Stimulated activated CD4-positive, alpha-beta T cell treated with anti-CD3 and anti-CD28 coated beads, Interleukin-2, amount 100 ng/mL, for 48 hours (primary cell): ENCODE measurements at places on chromosomes 5 and 9.

DNA sequence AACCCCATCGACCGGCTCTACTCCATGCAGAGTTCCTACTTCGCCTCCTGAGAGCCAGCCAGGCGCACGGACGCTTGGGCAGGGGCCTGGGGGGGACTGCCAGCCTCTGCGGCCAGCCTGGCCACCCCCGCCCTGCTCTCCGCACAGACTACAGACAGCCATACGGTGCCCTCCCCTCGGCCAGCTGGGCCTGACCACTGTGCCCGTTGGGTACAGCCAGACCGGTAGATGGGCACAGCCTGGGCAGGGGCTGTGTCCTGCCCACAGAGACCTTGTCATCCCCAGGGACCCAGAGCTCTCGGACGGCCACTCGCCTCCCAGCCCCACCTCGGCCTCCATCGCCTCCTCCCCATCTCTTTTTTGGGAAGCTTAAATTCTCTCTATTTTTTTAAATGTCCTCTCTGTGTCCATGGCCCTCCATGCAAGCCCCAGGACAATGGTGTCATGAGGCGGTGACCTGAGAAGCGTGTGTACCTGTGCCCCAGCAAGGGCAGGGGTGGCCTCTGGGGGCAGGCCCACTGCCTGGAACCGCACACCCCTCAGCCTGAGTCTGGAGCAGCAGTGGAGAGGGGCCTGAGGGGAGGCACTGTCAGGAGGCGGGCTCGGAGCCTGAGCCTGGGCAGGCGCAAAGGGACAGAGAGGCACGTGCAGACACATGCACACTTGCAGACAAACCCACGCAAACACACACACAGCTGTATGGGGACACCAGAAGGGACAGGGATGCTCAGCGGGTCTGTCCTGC, 82.8 kb downstream of the LMX1B start:
- no peak for DNase-seq

- no peak for DNase-seq
Measured at GRCh38 chr5:1104327-1105006, 7.4 kb downstream of the SLC12A7 start.

- peak; percentile 27 for DNase-seq
Measured at GRCh38 chr9:134641173-134641989, at the start of gene COL5A1. TSS of gene COL5A1 (plus strand) at chr9:134641803. CDS start at chr9:134642188, 385 bp downstream.

DNA sequence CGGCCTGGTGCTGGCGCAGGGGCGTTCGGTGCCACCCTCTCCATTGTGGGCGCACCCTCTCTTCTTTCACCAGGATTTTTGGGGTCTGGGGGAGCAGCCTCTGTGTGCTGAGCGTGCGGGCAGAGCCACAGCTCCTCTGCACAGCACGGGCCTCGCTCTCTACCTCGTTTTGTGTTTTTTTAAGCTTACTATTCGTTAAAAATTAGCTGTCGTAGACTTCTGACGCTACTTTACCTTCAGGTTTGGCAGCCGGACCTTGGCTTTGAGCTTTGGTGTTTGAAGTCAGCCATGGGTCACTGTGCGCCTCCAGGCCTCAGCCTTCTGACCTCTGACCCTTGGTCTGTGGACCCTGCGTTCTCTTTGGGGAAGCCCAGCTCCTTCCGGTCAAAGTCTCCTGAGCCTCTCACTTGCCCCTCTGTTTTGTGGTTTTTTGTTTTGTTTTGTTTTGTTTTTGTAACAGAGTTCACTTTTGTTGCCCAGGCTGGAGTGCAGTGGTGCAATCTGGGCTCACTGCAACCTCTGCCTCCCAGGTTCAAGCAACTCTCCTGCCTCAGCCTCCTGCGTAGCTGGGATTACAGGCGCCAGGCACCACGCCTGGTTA, 88.2 kb upstream of the CACNA1B start:
- no peak for DNase-seq

DNA sequence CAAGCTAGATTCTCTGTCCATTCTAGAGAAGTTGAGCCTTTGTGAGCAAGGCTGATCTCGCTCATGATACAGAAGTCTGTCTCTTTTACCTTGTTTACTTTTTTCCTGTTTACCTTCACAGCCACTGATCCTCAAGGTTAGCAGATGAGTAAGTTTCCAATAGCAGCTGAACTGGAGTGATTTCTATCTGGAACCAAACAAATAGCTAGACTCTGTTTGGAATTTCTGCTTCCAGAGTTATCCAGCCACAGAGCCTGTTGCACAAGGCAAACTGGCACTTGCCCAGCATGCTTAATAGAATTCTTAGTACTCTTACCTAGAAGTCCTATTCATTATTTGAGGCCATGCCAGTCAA, 12.8 kb upstream of the PANK3 start:
- no peak for DNase-seq

GRCh38 chr5:151093476-151093889, 12.6 kb upstream of the TNIP1 start:
- no peak for DNase-seq

DNA sequence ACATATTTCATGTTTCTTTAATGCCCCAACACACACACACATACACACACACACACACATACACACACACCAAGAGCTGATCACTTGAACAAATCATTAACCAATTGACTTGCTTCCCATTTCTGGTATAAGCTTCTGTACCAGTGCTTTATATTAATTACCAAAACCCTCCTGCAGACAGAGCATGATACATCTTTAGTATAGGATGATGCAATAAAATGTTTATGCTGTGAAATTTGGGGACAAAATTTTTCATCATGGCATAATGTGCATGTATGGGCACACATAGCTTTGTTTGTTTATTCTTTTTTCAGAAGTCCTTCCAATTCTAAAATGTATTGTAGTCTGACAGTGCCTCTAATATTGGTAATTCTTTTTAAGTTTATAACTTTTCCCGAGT, 34.5 kb downstream of the SLC1A3 start:
- no peak for DNase-seq

DNA sequence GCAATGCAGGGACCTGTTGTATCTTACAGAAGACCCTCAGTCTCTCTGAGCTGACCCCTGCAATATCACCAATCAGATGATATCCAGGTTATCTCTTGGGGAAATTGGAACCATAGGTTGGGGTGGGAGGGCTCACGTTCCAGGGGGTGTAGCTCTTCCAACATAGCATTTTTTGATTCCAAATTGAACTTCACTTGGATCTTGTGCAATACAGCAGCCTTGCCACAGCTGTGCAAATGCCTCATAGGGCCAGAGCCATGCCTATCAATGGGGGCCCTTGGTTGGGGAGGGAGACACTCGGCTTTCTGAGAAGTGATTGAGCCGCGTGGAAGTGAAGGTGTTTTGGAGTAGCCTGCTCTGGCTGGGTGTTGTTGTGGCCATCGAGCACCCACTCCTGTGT, 117.2 kb upstream of the PITX1 start:
- no peak for DNase-seq

DNA sequence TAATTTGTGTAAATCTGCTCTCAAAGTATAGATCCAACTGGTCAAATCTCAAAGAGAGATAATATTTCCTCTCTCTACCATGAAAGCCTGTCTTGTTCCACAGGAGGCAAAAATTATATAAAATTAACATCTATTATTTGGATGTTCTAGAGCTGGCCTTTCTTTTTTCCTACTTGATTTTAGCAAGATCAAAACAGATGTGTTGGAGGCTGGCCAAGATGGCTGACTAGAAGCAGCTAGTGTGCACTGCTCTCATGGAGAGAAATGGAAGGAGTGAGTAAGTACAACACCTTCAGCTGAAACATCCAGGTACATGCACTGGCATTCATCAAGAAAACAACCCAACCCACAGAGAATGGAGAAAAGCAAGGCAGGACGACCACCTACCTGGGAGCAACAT, 298.6 kb upstream of the SLC24A2 start:
- no peak for DNase-seq

DNA sequence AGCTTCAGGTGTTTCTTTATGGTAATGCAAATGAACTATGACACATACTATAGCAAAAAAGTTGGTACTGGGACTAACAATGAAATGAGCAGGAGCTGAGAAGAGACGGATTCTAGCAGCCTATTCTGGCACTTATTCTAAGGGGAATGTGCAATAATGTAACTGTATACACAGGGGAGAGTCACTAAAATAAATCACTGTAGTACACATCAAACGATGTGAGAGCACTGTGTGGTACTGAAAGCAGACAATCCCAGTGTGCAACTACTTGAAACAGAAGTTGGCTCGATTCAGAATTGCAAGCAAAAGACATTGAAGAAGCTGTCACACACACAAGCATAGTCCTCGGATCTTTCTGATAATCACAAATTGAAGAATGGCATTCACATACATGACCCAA, 1713.0 kb upstream of the CDH9 start:
- DNase-seq = no peak

DNA sequence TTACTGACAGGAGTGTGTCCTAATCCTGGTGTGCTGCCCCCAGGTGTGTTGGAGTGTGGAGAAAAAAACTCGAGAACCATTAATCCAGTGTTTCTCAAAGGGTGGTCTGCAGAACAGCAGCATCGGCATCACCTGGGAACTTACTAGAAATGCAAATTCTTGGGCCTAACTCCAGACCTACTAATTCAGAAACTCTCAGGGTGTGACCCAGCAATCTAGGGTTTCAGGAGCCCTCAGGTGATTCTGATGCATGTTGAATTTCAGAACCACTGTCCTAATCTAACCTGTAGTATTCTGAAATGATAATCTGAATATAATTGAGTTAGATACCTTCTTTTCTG, 30.0 kb upstream of the IL6ST start:
- no peak for DNase-seq

DNA sequence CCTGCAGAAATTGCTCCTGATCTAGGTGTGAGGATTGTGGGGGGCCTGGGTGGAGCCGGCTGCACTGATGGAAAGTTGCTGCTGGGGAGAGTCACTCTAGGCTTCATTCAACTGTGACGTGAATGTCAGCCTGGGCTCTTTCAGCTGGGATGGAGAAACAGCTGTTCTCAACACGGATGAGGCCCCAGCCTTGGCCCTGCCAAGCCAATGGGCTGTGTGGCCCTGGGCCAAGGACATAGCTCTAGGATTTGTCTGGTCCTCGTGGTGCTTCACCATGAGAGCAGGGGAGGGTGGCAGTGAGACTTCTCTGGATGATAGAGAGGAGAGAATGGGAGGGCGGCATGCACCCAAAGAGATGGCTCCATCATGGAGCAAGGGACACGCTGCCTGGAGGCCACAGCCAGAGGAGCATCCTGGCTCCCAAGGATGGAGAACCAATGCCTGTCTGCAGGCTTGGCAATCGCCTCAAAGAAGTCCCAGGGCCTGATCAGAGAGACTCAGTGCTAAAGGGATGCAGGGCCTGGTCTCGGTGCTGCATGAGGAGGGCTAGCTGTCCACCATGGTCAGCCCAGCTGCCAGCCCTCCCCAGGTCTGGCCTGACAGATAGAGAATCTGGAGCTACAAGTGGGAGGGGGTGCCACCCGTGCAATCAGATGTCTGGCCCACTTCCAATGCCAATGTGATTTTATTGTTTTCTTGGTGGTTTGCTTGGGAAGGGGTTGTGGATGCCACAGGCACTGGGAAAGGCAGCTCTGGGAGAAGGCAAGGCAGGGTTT, 141.0 kb downstream of the GADD45G start:
- DNase-seq = no peak

- DNase-seq = no peak
Measured at GRCh38 chr5:123511290-123511647, 708 bp upstream of the CSNK1G3 start.

DNA sequence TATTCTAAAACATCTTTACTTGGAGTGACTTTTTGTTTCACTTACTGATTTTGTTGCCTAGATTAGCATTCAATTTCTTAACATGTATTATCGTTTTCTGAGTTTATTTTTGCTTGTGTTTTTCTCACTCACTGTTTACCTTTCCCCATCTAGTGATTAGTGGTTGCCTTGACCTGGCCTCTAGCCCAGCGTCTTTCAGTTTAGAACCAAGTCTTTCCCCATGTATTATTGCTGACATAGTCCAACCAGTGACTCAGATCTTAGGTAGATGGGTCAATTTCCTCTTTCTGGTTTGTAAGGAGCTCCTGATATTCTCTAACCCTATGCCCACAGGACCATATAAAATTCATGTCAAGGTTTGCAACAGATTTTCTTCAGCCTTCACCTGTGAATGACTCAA, 135.5 kb downstream of the PRR16 start:
- no peak for DNase-seq

DNA sequence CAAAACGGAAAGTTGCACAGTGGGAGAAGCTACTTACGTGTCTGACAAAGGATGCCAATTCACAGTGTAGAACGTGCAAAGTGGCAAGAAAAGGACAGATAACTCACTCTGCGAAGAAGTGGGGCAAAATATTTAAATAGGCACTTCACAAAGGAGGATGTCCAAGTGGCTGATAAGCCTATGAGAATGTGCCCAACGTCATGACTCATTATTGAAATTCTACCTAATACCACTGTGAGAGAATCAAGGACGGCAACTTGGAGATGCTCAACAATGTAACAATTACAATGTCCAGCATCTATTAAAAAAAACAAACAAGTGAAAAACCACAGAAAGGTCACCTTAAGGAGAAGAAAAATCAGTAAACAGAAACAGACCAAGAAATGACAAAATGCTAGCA, 59.0 kb downstream of the NACC2 start:
- DNase-seq = no peak

- DNase-seq = no peak
Measured at GRCh38 chr5:9058666-9059065, 487.2 kb downstream of the SEMA5A start.

- DNase-seq = no peak
Measured at GRCh38 chr5:77958642-77959330, 182.6 kb upstream of the TBCA start.

DNA sequence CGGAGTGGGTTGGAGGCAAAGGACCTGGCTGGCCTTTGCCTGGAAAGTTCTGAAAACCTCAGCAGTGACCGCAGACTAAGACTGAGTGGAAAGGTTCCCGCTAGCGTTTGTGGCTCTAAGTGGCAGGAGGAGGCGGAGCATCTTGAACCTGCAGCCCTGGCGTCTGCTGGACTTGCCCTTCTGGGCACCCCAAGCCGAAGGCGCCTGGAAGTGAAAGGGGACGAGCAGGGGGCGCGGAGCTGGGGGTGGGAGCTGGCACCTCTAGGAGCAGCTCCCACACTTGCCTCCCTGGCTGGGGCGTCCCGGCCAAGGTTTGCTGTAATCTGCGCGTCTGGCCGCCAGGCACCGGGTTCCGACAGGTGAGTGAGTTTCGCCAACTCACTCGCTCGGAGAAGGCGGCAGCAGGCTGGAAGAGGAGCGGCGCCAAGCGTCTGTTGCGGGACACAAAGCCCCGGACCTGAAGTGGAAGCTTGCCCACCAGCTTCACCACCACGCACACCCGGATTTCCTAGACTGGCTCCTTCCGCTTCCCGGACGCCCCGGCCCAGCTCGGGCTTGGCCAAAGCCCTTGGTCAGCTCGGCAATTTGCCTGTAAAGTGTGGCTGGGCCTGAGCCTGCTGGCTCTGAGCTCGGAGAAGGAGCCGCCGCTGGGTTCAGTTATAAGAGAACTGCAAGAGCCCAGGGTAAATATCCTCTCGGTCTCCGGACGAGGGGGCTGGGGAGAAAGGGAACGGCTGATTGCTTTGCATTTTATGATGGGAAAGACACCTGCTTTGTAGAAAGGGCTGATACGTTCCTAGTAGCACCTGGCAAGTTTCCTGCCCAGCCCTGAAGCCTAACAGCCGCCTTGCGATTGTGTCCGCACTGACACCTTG, at the start of gene GNA14:
GNA14 (minus strand) TSS at position 89 of the 875 bp plus-strand sequence. CDS start 529 bp downstream, outside the sequence.
- peak; percentile 6 for DNase-seq

GRCh38 chr5:146461319-146461718, 14.2 kb downstream of the TCERG1 start:
- DNase-seq = no peak

- no peak for DNase-seq
Measured at GRCh38 chr9:73183917-73184861, 32.5 kb downstream of the ANXA1 start.
